NCI-H345 (cell line): ENCODE measurements at places on chromosomes 2 and 18.

GRCh38 chr2:136310797-136311603 is 193.1 kb upstream of the CXCR4 start:
- no peak for DNase-seq

DNA sequence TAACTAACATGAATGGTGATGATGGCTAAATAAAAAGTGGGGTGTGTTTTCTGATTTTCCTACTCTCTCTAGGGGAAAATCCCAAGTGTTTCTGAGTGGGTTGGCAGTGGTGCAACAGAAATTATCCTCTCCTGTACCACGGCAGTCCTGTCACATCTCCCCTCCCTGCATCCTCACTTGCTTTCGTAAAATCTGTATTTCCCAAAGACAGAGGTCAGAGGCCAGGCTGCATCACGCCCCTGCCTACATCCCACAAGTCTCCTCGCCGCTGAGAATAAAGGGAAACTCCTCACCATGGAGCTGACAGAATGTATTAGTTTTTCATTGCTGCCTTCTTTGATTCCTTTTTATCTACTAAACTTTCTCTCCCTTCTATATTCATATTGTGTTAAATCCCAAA is 13.1 kb downstream of the FBLN7 start:
- DNase-seq: no peak

- DNase-seq: no peak
Measured at GRCh38 chr2:63790906-63791305, 50.8 kb upstream of the UGP2 start.

GRCh38 chr2:156177654-156178053 is 154.9 kb downstream of the NR4A2 start:
- DNase-seq: no peak

- DNase-seq: peak; percentile 42
Measured at GRCh38 chr18:51110073-51110797, 80.2 kb downstream of the SMAD4 start.
